Melanocyte of skin (primary cell): ENCODE measurements at places on chromosomes 4 and X. TPM values are rescaled to one million over a fixed set of nuclear protein-coding genes. Genes with fewer than 3 reads are reported as not detected.

ZIC3 gene
- not detected in 2 replicates for total RNA-seq

CCDC120 gene
- total RNA-seq, result 0.62 and 1.3 TPM in 2 replicates

ALAS2 gene
- total RNA-seq, result not detected in 2 replicates

GIMD1 gene
- not detected in 2 replicates for total RNA-seq

ANKRD37 gene
- 9.1 and 13.1 TPM in 2 replicates for total RNA-seq

RBM47 gene
- 3.1 and 12.7 TPM in 2 replicates for total RNA-seq
